Dermis blood vessel endothelial cell (primary cell): ENCODE measurements at places on chromosomes 11 and 22. TPM values are rescaled to one million over a fixed set of nuclear protein-coding genes. Genes with fewer than 3 reads are reported as not detected.

Gene YWHAH
- 145 and 162 TPM in 2 replicates for total RNA-seq

Gene SLC5A12
- not detected in 2 replicates for total RNA-seq

Gene SLC17A6
- total RNA-seq: not detected in 2 replicates

Gene CEP126
- 0.34 and 1.1 TPM in 2 replicates for total RNA-seq
